BE2C (cell line): ENCODE measurements at places on chromosomes 13 and 19.

- no peak for DNase-seq
Observed at GRCh38 chr19:38239816-38240215, 15.8 kb upstream of the DPF1 start.

DNA sequence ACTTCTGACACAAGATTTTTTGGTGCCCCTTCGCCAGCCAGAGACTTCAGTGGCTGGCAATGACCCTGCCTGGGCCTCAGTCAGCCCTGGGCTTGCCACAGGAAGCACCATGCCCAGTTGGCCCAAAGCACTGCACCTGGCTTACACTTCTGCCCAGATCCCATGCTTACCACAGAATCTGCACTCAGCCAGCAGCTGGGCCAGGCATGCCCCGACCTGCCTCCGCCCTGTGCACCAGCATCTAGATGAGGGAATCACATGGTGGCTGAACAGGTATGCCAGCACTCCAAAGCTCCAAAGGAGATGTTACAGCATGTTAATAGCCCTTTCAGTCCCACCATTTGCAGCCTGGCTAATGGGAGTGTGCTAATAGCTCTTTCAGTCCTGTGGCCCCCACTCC is 690.9 kb downstream of the SLITRK6 start:
- DNase-seq: no peak

DNA sequence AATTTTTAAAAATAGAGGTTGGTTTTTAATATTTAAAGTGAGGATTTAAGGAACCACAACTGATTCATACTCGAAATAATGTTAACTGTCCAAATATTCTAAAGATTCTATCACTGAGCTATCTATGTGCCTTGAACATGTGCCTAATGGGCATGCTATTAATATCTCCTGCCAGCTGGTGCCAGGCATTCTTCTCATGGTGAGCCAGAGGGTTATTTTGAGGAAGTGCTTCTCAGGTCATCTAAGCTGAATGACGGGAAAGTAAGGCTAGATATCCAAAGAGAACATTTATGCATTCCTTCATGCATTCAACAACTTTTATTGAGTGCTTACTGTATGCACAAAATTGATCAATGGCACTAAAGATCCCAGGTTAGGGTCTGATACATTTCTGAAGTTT is 138.2 kb downstream of the PIBF1 start:
- no peak for DNase-seq

- no peak for DNase-seq
Observed at GRCh38 chr13:24624801-24625231, 55.4 kb upstream of the ATP12A start.

- no peak for DNase-seq
Observed at GRCh38 chr13:111484959-111485358, 164.5 kb downstream of the TEX29 start.

GRCh38 chr19:13983213-13983889 is 22.8 kb downstream of the RFX1 start:
- no peak for DNase-seq

DNA sequence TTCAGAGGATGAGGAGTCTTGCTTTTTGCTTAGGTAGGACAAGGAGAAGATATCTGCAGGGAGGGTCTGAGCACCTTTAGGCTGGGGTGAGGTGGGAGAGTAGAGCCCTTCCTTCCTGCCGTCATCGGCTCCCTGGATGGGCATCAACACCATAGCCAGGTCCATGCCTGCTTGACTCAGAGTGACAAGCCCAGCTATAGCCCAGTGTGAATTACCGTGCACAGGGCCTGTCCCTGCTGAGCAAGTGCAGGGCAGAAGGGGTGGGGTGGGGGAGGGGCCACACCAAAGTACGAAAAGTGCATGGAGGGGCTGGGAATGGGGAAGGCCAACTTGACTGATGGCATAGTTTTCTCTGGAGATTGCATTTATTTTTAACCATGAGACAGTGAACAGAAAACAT is 30.3 kb upstream of the RNF113B start:
- no peak for DNase-seq

GRCh38 chr13:65553096-65553727 is 1676.9 kb downstream of the PCDH9 start:
- DNase-seq: no peak

DNA sequence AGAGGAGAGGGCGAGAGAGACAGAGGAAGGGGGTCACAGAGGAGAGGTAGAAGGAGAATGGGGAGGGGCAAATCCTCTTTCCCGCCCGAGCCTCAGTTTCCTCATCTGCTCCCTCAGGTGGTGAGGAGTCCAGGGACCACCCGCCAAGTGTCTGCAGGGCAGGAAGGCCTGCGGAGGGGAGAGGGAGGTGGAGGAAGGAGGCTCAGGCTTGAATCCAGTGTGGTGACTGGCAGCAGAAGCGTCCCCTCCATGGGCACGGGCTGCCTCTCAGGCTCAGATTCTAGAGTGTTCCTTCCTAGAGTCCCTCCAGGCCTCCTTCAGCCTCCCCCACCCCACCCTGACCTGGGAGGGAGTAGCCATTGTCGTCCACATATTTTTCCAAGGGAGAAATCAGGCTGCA is 16.5 kb upstream of the GARIN5A start:
- no peak for DNase-seq

- no peak for DNase-seq
Observed at GRCh38 chr13:112959701-112960542, 9.1 kb upstream of the MCF2L start.

GRCh38 chr19:21907516-21907915 is 71.5 kb upstream of the ZNF43 start:
- no peak for DNase-seq

- DNase-seq: peak; percentile 13
Observed at GRCh38 chr13:113748101-113748861, 10.7 kb upstream of the TMEM255B start.

DNA sequence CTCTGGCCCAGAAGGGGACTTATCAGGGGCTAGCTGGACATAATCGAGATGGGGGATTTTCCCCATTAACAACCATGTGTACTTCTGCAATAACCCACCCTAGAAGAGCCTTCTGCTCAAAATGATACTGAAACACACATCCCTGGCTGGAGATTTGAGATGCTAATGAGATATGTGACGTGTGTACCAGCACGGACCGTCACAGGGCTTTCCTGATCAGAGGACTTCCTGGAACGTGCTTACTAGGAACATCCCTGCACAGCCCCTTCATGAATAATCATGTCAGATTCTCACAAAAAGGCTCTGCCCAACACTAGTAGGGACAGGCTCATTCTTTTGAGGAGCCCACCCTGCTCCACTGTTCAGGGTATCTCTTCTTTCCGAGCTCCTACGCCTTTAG is 6.5 kb upstream of the ERVV-1 start:
- no peak for DNase-seq

GRCh38 chr13:102788683-102789082 is 10.1 kb downstream of the POGLUT2 start:
- no peak for DNase-seq

DNA sequence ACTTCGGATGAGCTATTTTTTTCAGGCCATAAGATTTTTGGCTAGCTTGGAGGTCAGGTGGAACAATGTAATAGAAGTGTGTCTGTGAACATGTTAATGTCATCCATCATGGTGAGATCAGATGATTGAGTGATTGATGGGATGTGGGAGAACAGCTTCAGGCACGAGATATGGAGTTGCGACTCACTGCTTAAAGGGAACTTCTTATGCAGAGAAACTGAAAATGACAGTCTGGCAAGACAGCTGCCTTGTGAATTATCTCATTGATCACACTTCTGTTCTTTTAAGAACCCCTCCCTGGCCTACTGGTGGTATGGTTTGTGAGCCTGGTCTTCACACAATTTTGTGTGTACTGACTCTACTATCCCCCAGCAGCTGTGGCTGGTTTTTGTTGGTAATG is 96.0 kb downstream of the OLFM4 start:
- no peak for DNase-seq

- no peak for DNase-seq
Observed at GRCh38 chr13:48334534-48335127, 31.1 kb downstream of the RB1 start.

GRCh38 chr19:5445071-5445470 is 10.1 kb upstream of the ZNRF4 start:
- DNase-seq: no peak

DNA sequence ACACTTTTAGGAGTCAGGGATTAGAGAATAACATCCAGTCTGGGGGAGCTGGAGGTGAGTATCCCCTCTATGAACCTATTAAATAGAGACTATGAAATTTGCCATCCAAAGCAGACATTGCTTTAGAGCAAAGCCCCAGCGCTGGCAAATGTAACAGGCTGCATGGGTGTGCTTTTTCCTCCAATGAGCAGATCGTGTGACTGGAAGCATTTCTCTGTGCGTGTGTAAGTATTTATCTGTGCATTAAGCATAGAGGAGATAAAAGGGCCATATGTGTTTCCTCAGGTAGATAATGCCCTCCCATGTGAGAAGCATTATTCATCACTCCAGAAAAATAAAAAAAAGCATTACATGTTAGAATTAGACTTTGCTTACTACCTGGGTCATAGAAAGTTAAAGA is 924 bp downstream of the TNFSF13B start:
- DNase-seq: no peak

- no peak for DNase-seq
Observed at GRCh38 chr13:46683676-46684260, 113.2 kb downstream of the ESD start.

DNA sequence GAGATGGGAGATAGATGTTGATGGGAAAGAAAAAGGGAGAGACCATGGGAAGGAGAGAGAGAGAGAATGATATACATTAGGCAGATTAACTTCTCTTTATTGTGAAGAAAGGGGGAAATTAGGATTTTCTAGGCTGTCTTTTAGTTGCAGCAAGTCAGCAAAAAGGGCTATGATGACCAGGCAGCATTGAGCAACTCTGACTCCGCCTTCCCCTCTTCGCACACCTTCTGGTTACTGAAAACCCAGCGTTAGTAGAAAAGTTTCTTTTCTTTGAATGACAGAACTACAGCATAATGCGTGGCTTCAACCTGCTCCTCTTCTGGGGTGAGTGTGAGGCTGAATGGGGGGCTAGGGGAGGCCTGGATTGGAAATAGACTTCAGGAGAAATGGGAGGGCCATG is at the start of gene ADGRE1:
Gene ADGRE1, plus strand, starts transcription at position 264 of the 400 bp plus-strand sequence. Its CDS starts 30 bp downstream, at position 294.
- DNase-seq: no peak

GRCh38 chr19:17200408-17201079 is 14.6 kb upstream of the USE1 start:
- DNase-seq: peak; percentile 79

DNA sequence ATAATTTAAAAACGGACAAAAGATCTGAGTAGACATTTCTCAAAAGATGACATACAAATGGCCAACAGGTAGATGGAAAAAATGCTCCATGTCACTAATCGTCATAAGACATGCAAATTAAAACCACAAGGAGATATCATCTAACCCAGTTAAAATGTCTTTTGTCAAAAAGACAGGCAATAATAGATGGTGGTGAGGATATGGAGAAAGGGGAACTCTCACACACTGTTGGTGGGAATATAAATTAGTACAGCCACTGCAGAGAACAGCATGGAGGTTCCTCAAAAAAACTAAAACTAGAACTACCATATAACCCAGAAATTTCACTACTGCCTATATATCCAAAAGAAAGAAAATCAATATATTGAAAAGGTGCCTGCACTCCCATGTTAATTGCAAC is 37.9 kb downstream of the OR10H4 start:
- DNase-seq: no peak

GRCh38 chr13:41013835-41014234 is 5.3 kb downstream of the ELF1 start:
- no peak for DNase-seq
